ENCODE measurements at places on chromosomes 6 and 20.
A peak's percentile ranks its signal among the peaks of the same experiment; 100 is the strongest.

GRCh38 chr6:3449750-3450305, 7.0 kb downstream of the SLC22A23 start:
- DNase-seq: no peak

DNA sequence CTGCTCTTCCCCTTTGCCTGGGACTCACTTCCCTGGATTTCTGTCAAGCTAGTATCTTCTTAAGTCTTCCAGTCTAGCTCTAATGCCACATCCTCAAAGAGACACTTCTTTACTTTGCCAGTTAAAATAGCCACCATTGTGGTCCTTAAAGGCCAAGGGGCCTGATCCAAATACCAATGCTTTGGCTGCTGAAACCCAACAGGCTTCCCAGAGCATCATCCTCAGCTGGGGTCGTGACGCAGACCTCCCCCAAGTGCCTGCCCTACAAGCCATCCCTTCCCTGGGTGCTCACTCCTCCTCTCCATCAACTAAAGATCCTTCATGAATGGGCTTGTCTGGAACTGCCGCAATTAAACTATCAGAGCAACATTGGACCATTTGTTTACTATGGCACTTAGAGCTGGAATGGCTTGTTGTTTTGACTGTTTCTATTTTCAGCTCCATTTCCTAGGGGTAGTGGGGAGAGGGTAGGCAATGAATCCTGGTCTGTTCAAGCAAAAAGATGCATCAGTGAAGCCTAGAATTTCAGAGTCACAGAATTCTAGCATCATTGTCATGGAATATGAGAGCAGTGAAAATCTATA, 79.6 kb upstream of the SIRPA start:
- no peak for DNase-seq

DNA sequence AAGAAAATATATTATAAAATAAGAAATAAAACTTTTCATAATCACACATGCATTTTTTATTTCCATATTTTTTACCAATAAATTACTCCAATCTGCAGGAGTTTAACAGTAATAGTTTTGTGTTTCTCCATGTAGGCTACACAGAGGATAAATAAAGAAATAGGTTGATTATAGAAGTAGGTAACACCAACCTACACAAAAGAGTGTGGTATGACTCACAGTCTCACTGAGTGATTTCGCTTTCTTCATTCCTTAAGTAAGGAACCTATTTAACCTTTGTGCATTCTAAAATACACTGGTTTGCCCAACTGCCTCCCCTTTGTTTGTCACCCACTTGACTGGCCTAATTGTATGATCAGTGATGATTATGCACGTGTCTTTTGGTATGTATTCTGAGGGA, 244.2 kb upstream of the RIMS1 start:
- no peak for DNase-seq

GRCh38 chr20:61300293-61300692, 48.2 kb downstream of the CDH4 start:
- DNase-seq: no peak

- no peak for DNase-seq
These were observed 137.8 kb downstream of the EDN3 start for GRCh38 chr20:59438201-59438600.

DNA sequence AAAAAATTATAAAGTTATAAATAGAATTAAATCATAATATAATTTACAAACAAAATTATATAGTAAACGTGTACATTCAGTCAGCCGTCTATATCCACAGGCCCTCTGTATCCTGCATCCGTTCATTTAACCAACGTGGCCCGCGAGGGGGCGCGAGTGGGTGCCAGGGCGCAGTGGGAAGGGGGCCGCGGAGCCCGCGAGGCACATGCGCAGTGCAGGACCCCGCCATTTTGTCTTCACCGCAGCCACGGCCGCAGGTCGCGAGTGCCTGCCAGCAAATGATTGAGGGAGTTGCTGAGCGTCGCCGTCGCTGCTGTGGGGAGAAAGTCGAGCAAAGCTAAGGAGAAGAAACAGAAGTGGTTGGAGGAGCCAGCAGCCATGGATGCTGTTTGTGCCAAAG, 53.4 kb upstream of the ECI2 start:
- no peak for DNase-seq

GRCh38 chr20:63120808-63121090, 95.2 kb downstream of the YTHDF1 start:
- DNase-seq: no peak

GRCh38 chr6:152845421-152845820, 94.8 kb downstream of the VIP start:
- no peak for DNase-seq

DNA sequence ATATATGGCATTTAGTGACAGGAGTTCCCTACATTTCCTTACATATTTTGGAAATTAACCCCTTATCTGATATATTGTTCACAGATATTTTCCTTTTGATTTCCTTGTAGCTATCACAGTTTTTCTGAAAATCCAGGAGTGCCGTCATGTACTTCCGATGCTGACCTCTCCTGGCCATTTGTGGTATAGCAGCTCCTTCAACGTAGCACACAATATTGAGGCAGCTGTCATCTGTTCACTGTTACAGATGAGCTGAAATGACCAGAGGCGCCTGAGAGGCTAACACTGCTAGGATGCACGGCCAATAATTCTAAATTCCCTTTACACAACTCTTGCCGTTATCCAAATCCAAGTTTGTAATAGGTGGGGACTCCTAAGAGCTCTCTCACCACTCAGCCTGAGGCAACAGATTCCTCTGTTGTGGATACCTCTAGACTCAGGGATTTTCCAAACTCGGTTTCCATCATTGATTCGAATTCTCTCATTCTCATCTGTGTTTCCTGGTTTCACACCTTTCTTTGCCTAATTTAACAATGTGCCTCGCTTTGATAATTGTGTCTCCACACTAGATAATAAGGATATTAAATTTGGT, 53.0 kb downstream of the MMUT start:
- peak; percentile 5 for DNase-seq

DNA sequence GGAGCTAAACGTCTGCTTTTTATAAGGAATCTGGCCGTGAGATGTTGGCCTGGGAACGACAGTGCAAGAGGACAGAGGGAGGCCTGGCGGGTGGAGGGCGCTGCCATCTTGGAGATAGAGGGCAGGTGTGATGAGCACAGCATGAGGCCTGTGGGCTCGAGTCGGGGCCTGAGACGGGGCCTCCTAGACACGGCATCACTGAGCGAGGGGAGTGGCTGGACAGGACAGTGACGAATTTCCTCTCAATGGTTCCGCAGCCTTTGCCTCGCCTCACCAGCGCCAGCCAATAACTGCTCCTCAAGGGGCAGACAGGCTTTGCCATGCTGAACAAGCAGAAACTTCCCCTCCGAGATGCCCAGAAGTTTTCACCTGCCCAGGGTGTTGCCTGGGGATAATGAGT, 376.7 kb downstream of the THBS2 start:
- no peak for DNase-seq

DNA sequence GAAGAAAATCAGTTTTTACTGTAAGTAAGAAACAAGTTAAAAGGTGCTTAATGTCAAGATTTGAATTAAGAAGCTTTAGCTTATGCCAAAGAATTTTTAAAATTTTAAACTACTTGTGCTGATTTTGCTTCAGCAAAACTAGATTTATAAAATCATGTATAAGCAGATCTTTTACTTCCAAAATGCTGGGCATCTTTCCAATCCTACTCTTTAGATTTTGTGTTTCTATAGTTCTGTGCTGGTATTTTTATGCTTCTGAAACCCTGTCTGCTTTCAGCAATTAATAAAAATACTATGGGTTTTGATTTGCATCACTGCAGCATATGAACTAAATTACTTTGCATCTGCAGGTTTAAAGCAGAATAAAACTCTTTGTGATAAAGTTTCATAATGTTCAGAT, 238.6 kb upstream of the RNF217 start:
- no peak for DNase-seq

DNA sequence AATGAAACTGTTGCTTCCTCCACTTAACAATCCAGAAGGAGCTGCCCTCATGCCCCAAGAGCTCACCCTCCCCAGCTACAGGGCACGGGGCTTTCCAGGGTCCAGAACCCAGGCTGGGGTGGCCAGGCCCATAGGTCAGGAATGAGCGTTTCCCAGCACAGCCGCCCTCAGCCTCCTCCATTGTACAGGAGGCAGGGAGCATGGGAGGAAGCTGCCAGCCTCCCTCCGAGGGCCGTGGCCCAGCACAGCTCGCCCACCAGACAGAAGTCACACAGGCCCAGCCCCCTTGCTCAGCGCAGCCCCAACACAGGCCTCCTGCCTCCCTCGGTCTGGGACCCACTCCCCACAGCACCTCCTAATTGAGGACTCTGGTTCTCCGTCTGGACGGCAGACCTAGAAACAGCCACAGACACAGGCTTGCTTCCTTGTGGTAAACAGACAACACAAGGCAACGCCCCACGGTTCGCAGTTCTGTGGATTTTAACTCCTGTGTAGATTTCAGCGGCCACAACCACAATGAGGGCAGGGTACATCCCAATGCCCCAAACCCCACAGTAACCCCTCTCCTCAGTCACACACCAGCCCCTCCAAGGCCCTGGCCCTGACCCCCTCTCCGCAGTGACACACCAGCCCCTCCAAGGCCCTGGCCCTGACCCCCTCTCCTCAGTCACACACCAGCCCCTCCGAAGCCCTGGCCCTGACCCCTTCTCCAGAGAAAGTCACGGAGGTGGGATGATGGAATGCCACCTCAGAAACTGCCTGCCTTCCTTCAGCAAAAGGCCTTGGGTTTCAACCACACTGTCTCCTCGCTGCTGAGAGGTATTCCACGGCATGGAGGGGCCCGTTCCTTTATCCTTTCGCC, 173.5 kb downstream of the DLL1 start:
- DNase-seq: no peak

GRCh38 chr6:35622283-35622682, 66.4 kb downstream of the FKBP5 start:
- DNase-seq: no peak

GRCh38 chr20:58523072-58523970, 8.1 kb upstream of the APCDD1L start:
- no peak for DNase-seq

GRCh38 chr6:56019973-56020372, 144.6 kb upstream of the BMP5 start:
- no peak for DNase-seq

DNA sequence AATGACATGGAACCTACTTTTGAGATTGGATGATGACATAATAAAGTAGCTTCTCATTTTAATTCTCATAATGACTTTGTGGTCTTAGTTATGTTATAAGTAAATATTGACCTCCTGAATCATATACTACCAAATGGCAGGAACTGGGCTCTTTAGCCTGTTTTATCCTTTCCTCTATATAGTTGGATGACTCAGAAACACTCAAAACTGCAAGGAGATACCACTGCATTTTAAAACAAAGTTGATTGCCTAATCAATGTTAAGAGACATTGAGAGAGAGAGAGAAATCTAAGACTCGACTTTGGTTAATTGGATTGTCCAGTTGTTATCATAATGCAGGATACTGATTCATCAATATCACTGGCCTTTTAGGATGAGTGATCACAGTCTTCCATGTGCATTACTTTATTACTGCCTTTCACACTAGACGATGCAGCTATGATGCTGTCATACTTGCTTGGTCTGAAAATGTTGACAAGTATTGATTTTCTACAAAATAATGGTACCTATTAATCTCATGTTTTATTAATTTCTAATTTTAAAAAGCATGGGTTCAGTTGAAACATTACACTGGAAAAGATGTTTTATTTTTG, 320.0 kb downstream of the NKAIN2 start:
- DNase-seq: no peak

GRCh38 chr6:107493158-107494057, 3.5 kb downstream of the SOBP start:
- no peak for DNase-seq

DNA sequence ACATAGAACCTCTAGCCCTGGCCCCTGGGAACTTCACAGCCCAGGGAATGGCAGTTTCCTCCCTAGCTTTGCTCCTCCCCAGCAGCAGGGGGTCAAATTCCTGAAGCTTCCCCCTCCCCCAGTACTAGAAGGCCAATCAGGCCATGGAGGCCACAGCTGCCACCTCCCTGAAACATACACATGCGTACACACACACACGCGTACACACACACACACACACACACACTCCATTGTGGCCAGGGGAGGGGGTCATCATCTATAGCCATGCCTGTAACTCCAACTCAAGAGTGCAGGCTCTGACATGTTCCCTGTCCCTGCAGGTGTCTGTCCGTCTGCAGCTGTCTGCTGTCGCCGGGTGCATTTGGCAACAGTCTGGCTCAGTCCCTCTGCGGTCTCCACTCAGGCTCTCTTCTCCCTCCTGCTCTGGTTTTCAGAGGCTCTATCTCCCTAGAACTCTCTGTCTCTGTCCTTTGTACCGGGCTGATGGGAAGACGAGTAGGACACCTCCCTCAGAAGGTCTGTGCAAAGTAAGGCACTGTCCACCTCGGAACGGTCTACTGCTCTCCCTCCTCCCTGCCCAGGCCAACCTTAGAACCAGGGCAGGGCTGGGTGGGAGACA, 1.4 kb downstream of the LRFN2 start:
- DNase-seq: no peak

GRCh38 chr20:6744180-6744579, 23.3 kb upstream of the BMP2 start:
- no peak for DNase-seq

GRCh38 chr20:60092729-60093128, 134.5 kb downstream of the CDH26 start:
- no peak for DNase-seq

GRCh38 chr20:63497946-63498935, 642 bp downstream of the EEF1A2 start:
- DNase-seq: no peak

GRCh38 chr6:157219201-157220200, 103.8 kb downstream of the TMEM242 start:
- DNase-seq: no peak

GRCh38 chr20:33640287-33640686, 21.8 kb upstream of the C20orf144 start:
- no peak for DNase-seq

DNA sequence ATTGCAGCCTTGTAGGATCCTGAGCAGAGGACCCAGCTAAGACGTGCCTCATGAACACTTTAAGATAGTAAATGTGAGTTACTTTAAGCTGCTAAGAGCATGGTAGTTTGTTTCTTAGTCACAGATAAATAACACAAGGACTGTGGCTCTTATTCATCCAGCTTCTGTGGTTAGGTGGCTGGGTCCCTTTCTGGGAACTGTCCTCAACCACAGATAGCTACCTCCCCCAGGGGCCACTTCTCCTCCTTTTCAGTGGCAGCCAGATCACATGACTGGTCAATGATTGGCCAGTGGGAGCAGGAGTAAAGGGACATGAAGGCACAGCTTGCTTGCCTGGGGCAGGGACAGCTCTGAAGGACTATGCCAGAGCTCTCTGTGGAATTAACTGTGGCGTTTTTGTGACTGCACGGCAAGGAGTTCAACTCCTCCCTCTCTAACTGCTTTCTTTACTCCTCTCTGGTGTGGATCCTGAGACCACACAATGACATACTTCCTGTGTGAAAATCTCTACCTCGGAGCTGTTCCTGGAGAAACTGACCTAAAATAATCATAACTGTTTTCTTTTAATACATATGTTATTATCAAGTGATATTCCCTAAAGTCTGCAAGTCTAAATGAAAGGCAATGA, 76.5 kb downstream of the NRN1 start:
- no peak for DNase-seq

- DNase-seq: no peak
These were observed 69.9 kb upstream of the STMND1 start for GRCh38 chr6:17031961-17032360.
